ENCODE measurements at places on chromosomes 16 and 17.

- DNase-seq, result no peak
These were observed 693 bp downstream of the NDRG4 start for GRCh38 chr16:58500430-58501241.

DNA sequence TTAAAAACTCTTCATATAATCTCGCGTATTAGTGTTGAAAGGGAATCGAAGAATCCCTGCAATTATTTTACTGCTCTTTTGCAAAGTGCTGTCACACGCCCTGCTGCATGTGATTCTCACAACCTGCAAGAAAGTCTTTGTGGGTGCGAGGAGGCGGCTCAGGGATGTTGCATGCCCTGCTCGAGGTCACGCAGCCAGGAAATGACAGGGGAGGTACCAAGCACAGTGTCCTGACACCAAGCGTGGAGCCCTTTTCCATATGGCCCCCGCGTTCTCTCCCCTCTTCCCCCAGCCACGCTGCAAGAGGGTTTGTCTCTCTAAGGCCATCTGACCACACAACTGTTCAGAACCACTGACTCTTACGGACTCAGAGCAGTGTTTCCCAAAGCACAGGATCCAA is 37.6 kb downstream of the OR3A1 start:
- DNase-seq, result no peak

DNA sequence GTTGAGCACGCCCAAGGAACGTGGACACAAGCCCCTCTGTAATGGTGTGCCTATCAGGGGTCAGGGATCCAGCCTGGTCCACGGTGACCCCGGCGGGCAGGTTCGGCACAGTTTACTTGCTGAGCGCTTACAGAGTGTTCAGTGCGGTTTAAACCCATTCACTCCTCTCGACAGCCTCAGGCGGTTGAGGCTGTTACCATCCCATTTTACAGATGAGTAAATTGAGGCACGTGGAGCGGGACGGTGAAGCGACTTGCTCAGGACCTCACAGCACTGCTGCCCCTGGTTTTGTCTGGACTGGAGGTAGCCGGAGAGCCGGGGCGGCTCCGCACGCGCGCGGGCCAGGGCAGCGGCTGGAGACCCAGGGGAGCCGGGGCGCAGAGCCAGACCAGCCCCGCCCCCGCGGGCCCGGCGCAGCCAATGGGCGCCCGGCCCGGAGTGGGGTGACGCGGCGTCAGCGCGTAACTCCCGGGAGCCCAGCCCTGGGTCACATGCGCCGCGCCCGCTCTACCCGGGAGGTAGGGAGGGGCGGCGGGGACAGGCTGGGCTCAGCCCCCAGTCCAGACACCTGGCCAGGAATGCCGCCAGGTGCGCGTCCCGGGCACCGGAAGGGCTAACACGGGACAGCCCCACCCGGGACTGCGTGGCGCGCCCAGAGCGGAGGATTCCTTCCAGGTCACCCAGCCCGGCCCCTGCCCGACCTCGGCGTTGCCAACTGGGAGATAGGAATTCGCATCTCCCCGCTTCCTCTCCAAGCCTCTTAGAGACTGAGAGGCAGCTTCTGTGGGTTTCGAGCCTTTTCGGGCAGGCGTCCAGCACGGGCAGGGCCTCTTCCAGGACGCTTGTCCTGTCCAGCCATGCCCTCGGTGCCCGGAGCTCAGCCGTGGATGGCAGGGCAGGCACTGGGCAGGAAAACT is 3.3 kb upstream of the SREBF1 start:
- DNase-seq, result peak; percentile 70

GRCh38 chr17:65283704-65284103 is 146.5 kb downstream of the RGS9 start:
- no peak for DNase-seq

DNA sequence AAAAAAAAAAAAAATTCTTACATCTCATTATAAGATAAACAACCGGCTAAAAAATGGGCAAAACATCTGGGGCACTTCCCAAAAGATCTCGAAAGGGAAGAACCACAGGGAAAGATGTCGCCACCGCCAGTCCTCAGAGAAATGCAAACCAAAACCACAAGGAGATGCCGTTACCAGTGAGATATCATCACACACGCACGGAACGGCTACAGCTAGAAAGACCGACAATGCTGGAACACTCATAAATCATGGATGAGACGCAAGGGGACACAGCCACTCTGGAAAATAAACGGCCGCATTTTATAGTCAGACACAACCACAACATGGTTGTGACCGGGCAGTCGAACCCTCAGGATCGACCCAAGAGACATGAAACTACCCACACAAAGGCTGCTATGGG is 24.5 kb downstream of the WDR45B start:
- DNase-seq, result no peak

- no peak for DNase-seq
These were observed 6.7 kb downstream of the ERI2 start for GRCh38 chr16:20799599-20799998.

GRCh38 chr17:79043931-79044320 is 20.0 kb downstream of the C1QTNF1 start:
- DNase-seq, result no peak

- DNase-seq, result no peak
These were observed 296.9 kb downstream of the ZFHX3 start for GRCh38 chr16:72751076-72751475.

DNA sequence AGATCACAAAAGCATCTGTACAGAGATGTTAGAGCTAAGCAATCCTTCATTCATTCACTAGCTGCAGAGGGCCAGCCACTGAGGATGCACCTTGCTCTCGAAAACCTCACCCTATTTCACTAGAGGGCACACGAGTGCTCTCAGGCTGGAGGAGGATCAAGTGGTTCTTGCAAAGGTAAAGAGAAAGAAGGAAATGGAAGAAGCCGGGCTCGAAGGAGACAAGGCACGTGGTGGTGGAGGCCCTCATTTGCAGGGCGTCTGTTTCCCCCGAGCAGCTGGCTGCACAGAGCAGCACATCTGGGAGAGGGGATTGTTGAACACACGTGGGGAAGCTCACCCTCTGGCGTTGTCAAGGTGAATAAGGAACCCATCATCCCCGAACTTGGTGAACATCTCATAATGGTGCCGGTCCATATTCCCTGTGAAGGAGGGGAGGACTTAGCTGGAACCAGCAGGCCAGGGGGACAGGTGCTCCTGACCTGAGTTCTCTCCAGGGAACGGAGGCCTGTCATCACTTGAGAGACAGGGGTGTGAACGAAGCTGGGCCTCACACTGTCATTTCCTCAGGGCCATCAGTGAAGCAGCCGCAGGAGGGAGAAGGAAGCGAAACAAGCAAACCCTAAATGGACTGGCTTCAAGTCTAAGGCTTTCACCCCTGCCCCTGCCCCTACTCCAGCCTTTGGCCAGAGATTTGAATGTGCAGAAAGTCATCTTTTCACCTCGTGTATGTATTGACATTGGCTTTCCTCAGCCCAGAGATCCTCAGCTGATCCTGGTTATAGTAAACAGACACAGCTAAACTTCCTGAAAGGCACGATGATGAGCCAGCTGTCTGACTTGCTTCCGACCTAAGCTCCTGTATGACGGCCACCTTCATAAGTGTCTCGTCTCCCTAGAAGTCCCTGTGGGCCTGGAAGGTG is 27.6 kb downstream of the PRKAR1A start:
- no peak for DNase-seq

DNA sequence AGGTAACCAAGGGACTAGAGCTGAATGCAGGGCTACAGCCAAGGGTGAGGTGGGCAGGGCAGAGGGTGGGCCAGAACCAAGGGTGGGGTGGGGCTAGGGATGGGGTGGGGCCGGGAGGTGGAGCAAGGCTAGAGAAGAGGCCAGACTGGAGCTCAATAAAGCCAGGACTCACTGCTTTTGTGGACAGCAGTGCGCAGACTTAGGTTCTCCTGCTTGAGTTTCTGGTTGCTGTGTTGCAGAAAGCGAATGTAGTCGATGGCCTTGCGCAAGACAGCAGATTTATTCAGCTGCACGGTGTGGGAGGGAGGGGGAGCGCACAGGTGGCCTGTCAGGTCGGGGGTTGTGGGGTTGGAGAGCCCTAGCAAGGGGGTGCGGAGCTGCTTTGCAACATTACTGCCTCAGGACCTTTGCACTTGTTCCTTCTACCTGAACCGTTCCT is 18.7 kb downstream of the SREBF1 start:
- no peak for DNase-seq

GRCh38 chr17:80773243-80773991 is 218.2 kb upstream of the CHMP6 start:
- no peak for DNase-seq

DNA sequence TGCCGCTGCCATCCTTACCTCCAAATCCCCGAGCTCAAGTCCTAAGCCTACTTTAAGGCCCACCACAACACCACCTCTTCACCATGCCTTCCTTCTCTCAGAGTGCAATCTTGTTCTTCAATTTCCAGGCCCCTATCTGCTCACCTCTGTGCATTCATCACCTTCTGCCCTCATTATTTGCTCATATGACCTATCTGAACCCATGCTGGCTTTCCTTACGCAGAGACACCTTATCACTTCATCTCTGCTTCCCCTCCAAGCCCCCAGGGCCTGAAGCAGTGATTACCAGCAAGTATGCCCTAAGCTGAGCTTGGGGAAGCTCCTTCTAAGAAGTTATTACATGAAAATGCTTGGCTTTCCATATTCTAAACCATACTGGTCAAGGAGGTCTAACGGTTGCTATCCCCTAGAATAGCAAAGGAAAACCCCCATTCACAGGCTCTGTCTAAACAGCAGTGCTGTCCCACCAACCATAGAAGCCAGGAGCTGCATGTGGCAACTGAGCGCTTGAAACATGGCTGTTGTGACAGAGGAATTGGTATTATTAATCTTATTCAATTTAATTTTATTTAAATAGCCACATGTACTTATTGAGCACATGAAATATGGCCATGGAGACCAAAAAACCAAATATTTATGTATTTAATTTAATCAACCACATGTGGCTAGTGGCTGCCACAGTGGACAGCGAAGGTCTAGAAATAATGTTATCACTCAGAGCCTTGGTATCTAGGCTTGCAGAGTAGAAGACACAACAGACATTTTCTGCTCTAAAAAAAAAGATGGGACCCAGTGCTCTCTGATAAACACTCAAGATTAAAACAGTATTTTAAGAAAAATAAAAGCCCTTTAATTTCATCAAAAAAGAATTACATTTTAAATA is 13.9 kb downstream of the USP7 start:
- no peak for DNase-seq

- DNase-seq, result no peak
These were observed 149.6 kb upstream of the GNAO1 start for GRCh38 chr16:56041556-56042140.

- no peak for DNase-seq
These were observed 795 bp upstream of the HBM start for GRCh38 chr16:164827-165538.

DNA sequence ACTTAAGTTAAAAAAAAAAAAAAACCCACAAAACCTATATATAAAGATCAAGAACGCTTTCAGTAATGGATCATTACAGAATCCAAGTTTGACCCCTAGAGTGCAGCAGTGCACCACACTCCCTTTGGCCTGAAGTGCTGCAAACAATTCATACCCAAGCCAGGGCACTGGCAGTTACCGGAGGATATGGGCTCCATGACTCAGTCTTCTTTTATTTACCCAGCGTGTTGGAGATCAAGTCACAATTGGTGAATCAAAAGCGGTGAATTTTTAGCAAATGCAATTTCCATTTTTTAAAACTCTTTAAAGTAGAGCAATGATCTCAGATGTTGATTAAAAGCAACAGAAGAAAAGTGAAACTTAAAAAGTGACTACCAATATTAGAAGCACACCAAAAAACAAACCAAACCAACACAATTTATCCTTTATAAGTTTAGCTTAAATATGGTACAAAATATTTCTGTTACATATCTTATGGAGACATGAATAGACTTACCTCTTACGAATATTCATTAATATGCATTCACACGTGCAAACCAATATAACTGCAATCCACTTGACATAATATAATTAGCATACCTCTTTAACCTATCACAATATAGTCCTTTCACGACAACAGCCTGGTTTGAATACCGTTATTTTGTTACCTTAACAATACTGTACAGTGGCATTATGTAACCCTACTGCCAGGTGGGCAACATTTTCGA is 46.3 kb downstream of the ZNF652 start:
- peak; percentile 61 for DNase-seq

GRCh38 chr16:23330583-23331249 is 28.6 kb downstream of the SCNN1B start:
- DNase-seq, result no peak

GRCh38 chr17:14044702-14045101 is 24.6 kb upstream of the COX10 start:
- DNase-seq, result no peak

DNA sequence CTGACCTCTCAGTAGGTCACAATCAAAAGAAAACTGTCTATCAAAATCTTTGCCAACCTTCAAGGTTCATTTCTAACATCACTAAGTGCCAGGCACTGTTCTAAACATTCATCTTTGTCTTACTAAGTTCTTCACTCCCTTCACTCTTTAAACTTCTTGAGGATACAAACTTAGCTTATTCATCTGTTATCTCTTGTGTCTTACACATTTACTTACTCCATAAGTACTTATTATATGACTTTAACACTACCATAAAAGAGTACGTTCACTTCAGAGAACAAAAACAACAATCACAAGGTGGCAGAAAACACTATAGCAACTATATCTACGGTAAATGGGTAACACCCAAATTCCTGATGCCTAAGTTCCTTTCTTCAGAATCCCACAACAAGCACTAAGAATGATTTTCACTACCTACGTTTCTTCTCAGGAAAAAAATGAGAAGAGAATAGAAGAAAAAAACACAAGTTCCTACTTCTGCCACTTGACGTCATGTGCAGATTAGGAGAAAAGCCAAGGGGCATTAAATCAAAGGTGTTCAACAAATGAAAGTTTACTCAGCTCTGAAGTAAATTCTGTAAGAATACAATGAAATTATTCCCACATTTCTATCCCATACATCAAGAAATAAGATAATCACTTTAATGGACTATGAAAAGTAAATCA is 29.2 kb downstream of the KANSL1 start:
- DNase-seq, result no peak

GRCh38 chr16:83233153-83233552 is 574.6 kb upstream of the HSBP1 start:
- DNase-seq, result no peak

GRCh38 chr17:9520649-9521048 is 55.0 kb downstream of the STX8 start:
- DNase-seq, result no peak

- DNase-seq, result no peak
These were observed 268.1 kb upstream of the TBX2 start for GRCh38 chr17:61131585-61131984.

DNA sequence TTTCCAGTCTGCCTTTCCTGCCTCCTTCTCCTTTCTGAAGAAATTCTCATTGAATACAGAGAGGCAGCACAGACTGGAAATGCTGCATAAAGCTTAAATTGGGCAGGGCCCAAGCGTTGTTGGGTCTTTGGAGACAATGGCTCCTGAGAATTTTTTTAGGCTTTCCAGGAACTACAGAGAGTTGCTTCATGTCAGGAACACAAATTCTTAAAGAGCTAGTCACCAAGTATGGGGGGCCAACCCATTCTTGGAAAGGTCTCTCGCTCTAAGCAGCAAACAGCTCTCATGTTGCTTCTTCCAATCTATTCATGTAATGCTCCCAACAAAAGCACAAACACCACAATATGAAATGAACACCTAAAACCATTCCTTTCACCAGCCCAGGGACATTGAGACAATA is 6.9 kb downstream of the HNF1B start:
- no peak for DNase-seq

GRCh38 chr17:77143306-77143705 is 2.5 kb downstream of the SEC14L1 start:
- no peak for DNase-seq
